Lung (tissue), 17 donors: ENCODE measurements at places on chromosomes 12 and 14. TPM values are rescaled to one million over a fixed set of nuclear protein-coding genes. Genes with fewer than 3 reads are reported as not detected.
A peak's percentile ranks its signal among the peaks of the same experiment; 100 is the strongest.

MGAT2 gene
- total RNA-seq: 26.8 TPM

GRCh38 chr12:43444940-43445564 lies 107.0 kb downstream of the ADAMTS20 start:
- DNase-seq: peak; percentile 31
- H3K36me3 ChIP-seq: no peaks in the 10 kb centered on the region
- H3K27ac ChIP-seq: no peak overlapping the region
- H3K4me1 ChIP-seq: no peaks in the 10 kb centered on the region
- no peaks in the 10 kb centered on the region for H3K27me3 ChIP-seq
- no peak overlapping the region for H3K4me3 ChIP-seq

- no peaks in the 10 kb centered on the region for H3K27me3 ChIP-seq
- H3K27ac ChIP-seq: no peak overlapping the region
- no peaks in the 10 kb centered on the region for H3K4me1 ChIP-seq
- no peak for DNase-seq
- H3K4me3 ChIP-seq: no peak overlapping the region
Observed at GRCh38 chr12:24014915-24015832, 65.7 kb upstream of the SOX5 start.

DNA sequence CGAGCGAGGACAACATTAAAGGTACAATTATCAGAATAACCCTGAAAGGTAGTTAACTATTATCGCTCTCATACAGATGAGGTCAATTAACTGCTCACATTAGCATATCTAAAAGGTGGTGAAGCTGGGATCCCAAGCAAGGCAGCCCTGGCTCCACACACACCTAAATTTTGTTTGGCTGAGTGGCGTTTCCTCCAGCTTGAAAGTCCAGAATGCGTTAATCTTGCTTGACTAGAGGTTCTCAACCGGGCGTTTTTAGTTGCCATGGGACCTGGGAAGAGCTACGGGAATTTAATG lies 531 bp downstream of the DLGAP5 start:
- no peaks in the 10 kb centered on the region for H3K27me3 ChIP-seq
- H3K4me3 ChIP-seq: no peak overlapping the region
- peaks cover 18% of the 10 kb centered on the region for H3K4me1 ChIP-seq
- no peaks in the 10 kb centered on the region for H3K36me3 ChIP-seq

DNA sequence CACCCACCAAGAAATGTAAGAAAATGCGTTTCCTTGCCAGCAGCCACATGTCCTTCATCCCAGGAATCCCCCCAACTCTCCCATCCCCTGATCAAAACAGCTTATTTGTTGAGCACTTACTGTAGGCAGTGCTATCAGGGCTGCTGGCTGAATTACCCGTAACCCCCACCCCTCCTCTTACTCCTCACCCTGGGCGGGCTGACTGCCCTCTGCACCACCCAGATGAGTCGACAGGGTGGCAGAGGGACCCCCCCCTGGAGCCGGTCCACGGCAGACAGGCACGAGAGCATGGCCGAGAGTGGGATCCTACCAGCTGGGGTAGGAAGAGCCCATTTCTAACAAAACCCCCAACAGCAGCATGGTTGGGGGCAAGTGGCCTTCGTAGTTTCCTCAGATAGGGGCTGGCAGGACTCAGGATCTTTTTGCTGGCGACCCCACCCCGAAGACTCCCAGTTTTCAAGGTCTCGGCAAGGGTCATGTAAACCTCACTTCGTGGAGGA lies 1.1 kb upstream of the RHOF start:
- H3K4me1 ChIP-seq: peaks cover 33% of the 10 kb centered on the region
- H3K27ac ChIP-seq: peak overlapping the region; percentile 77
- DNase-seq: no peak
- H3K4me3 ChIP-seq: no peak overlapping the region
- H3K36me3 ChIP-seq: peaks cover 13% of the 10 kb centered on the region
